ENCODE measurements at places on chromosomes 12 and 14.

DNA sequence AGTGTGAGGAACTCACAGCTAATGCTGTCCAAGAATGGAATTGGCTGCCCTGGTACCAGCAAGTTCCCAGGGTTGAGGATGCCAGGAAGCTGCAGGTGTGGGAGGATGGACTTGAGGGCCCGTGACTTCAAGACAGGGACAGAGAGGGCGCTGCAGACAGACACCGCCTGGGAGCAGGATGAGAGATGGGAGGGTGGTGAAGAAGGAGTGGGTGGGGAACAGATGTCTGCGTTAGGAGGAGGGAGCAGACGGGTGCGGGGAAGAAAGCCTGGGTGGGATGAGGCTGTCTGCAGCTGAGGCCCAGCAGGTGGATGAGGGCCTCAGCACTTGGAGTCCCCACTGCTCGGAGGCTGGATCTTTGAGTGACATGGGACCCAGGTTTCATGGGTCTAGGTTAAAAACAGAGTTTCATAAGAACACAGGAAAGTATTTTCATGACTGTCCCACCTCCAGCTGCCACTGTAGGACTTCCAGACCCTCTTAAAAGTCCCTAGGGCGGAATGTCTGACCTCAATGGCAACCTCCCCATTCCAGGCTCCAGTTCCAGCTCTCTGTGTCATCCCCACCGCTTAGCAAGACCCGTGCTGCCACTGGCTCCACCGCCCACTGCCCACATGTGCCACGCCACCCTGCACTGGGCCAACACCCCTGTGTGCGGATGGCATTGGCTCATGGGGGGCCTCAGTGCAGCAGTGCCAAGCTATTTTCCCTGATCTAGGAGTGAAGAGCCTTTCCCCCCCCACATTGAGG is 70.3 kb upstream of the SCN8A start:
- DNase-seq, result no peak

DNA sequence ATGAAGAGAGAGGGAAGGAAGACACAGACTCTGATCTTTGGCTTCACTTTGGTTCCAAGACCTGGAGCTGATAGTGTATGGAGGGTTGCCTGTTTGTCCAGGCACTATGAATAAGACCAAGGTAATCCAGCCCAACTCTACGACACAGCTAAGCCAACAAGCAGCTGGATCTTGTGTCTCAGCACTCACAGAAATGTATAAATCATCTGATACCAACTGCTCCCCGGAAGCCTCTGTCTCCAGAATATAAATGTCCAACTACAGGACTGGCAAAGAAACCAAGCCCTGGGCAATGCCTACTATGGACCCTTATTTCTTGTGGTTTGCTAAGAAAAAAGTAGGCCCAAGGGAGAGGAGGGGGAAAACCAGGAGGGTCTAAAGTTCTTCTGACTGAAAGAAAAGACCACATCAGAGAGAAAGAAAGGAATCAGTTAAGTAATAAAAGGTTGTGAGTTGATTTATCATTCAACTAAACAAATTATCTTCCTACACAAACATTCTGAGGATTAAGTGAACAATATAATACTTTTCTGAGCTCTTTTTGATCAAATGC is 204.0 kb downstream of the DAD1 start:
- no peak for DNase-seq

DNA sequence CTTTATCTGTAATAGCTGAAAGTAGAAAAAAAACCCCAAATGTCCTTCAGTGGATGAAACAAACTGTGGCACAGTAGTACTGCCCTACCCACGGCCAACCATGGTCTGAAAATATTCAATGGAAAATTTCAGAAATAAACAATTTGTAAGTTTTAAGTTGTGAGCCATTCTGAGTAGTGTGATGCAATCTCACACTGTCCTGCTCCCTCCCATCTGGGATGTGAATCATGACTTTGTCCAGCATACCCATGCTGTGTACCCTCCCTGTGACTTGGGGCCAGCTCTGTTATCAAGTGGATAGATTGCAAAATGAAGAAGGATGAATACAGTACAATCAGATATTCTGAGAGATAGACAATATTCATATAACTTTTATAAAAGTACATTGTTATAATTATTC is 106.2 kb downstream of the SMOC1 start:
- no peak for DNase-seq

DNA sequence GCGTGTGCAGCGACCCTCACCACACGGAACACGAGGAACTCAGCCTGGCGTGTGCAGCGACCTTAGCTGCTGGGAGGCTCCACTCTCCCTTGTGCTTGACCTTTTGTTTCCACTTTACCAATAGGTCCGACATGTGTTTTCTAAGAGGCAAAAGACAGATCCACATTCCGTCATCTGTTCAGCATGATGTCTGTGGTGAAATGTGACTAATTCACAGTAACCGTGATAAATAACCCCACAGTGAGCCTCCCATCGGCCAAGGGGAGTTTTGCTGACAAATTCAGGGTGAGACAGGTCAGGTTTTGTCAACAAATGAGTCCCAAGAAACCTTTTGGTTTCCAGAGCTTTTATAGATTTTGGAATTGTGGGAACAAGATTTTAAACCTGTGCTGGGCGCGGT is 55.9 kb downstream of the MOK start:
- no peak for DNase-seq

GRCh38 chr12:80864046-80864735 is 73.5 kb downstream of the LIN7A start:
- DNase-seq, result no peak

Measured in epithelial cell of proximal tubule (primary cell).